ENCODE measurements at places on chromosomes 13 and 19.

DNA sequence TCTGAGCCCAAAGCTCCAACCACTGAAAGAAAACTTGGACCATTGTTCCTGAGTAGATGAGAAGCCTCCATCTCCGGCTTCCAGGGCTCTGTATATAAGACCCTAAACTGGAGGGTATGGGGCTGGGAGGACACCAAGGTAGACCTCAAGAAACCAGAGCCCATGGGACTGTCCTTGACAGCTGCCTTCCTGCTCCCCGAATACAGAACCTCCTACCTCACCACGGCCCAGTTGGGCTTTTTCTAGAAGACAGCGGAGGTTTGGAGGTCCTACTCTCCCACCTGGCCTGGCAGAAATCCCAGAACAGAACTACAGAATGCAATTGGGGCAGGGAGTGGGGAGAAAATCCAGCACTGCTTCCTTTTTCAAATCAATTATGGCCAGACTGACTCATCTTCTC, 177.3 kb upstream of the ZNF507 start:
- no peak for DNase-seq

- no peak for DNase-seq
These were observed 477 bp upstream of the PLEKHF1 start for GRCh38 chr19:29664753-29665214.

- DNase-seq, result no peak
These were observed 380.8 kb downstream of the LMO7 start for GRCh38 chr13:76016799-76017400.

DNA sequence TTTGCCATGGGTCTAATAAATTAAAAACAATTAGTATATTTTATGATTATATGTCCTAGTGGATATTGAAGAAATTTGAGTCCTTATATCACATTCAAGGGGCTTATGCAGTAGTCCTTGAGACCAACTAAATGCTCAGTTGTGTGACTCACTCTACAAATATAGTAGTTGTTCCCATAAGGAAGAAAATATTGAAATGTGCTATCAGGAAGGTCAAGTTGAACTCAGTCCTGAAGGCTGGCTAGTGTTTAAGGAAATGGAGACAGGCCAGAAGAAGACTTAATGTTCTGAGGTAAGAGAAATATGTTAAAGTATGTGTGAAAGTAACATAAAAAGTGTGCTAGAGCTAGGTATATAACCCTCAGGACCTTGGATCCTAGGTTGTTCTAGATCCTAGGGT, 766.1 kb upstream of the GPC6 start:
- DNase-seq, result no peak

DNA sequence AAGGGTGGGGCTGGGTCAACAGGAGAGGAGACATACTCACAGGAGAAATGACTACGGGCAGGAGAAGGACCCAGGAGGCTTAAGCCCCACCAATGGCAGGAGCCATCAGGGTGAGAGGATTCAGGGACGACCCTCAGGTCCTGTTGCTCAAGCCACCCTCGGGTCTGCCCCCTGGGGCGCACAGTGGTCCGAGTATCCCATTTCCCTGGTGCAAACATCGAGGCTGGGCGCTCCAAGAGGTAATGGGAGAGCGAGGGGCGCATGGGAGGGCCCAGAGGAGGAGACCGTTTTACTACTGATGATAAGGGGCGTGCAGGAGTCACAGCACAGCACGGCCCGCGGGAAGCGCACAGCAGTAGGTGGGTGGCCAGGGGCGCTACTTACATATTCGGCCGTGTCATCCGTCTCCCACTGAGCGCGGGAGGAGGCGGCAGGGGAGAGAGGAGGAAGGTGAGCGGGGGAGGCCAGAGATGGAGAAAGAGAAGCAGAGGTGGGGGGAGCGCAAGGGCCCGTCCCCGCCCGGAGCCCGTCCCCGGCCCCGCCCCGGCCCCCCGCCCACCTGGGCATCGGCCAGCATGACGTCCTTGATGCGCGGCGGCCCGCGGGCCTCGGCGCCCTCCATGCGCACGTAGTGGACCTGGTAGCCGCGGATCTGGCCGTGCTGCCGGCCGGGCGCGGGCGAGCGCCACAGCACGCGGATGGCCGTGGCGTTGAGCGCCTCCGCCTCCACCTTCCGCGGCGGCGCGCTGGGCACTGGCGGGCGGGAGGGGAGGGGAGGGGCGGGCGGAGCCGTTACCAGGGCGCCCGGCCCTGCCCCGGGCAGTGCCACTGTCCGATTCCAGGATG, 111.5 kb downstream of the PTPRS start:
- DNase-seq, result no peak

- no peak for DNase-seq
These were observed 740 bp downstream of the ELAVL3 start for GRCh38 chr19:11479898-11480714.

DNA sequence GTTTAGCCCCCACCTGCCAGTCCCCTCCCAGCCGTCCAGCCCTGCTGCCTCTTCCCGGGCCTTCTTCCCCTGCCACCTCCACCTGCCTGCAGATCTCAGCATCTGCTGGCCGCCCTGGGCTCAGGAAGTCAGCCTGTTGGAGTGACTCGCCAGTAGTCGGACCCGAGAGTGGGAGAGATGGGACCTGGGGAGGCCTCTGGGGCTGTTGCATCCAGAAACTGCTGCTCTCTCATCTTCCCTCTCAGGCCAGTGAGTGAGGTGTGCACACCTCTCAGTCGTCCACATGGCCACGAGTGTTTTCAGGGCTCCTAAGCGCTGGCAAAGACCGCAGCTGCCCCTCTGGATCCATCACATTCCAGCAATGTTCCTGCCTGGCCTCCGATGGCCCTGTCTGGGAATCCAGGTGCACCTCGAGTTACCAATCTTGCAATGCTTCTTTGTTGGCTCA, 151.8 kb upstream of the SOX1 start:
- no peak for DNase-seq

DNA sequence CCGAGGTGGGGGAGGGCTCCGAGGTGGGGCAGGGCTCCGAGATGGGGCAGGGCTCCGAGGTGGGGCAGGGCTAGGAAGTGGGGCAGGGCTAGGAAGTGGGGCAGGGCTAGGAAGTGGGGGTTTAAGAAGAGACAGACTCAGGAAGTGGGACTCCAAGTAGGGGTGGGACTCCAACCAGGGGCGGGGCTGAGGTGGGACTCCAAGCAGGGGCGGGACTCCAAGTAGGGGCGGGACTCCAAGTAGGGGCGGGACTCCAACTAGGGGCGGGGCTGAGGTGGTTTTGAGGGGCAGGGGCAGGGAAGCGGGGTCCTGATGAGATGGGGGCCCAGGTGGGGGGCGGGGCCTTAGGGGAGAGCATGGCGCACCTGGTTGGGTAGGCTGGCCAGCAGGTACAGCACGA, 13.6 kb downstream of the CFD start:
- peak; percentile 77 for DNase-seq

DNA sequence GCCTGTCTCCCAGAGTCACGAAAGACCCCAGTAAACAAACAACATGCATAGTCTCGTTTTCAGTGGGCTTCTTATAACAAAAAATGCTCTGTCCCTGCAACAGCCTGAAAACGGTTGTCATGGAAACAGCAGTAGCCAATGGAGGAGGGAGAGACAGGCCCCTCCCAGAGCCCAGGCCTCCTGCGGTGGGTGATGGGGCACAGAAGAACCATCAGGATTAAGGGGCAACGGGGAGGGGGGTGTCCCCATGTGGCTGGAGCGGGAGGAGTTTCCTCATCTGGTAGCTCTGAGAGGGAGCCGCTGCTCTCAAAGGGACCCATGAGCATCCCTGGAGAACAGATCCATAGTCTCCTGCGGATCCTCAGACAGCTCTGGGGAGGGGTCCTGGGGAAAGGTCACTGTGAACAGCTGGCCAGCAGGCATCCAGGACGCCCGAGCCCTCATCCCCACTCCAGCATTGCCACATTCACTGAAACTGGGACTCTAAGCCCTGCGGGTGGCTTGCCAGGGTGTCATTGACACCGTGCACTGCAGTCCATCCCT, 37.5 kb upstream of the PNMA8B start:
- DNase-seq, result no peak

- no peak for DNase-seq
These were observed 6.2 kb downstream of the NDUFA11 start for GRCh38 chr19:5897189-5897969.

GRCh38 chr13:100339411-100339940, 249.1 kb downstream of the GGACT start:
- DNase-seq, result no peak

GRCh38 chr13:50844084-50844875, 788 bp upstream of the DLEU7 start:
- DNase-seq, result no peak
